Foreskin fibroblast (primary cell): ENCODE measurements at places on chromosomes 16 and 17.

DNA sequence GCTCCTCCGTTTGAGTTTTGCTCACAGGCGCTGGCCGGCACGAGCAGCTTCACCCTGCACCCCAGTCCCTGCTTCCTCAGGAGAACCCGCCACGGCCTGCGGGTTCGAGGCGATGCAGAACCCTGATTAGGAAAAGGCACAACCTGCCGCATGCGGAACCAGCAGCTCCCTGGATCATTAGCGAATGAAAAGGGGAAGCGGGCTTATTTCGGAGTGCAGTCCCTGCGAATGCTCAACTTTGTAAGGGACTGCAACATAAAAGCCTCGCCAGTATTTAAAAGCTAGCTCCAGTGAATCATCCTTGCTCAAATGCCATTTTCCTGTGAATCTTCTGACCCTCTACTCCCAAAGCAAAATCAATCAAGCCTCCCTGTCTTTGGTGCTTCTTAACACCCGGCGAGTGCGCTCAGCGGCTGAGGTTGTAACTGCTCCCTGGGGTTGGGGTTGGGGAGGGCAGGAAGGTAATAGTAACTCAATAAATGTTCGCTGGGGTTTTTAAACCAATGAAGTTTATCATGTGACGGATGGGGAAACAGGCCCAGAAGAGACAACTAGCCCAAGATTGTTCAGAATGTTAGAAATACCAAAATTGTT, 678 bp upstream of the AKAP10 start:
- no peak for DNase-seq

GRCh38 chr16:67801883-67802282, 4.5 kb downstream of the RANBP10 start:
- DNase-seq: no peak

DNA sequence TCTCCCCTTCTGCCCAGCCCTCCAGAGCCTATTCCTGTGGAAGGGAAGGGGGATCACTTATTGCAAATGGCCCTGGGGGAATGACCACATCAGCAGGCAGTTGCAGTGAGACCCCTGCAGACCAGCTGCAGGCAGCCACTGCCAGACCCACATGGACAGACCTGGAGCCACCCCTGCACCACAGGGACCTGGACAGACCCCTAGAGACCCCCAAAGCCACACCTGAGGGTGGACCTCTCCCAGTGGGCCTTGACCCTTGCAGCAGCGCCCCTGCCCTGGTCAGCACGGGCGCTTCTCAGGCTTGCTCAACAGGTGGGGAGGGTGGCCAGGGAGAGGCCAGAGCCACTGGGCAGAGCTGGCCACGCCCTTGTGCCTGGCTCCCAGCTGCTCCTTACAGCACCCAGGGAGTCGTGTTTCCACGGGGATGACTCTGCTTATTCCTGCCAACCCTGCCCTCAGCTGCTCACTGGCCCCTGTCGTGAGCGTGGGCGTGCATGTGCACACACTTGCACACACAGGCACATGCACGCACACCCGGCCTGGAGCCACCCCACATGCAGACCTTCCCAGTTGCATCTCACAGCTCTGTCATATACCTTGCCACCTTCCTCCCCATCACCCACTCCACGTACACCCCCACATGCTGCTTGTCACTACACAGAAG, 1.3 kb upstream of the SCN4A start:
- DNase-seq: peak; percentile 58

DNA sequence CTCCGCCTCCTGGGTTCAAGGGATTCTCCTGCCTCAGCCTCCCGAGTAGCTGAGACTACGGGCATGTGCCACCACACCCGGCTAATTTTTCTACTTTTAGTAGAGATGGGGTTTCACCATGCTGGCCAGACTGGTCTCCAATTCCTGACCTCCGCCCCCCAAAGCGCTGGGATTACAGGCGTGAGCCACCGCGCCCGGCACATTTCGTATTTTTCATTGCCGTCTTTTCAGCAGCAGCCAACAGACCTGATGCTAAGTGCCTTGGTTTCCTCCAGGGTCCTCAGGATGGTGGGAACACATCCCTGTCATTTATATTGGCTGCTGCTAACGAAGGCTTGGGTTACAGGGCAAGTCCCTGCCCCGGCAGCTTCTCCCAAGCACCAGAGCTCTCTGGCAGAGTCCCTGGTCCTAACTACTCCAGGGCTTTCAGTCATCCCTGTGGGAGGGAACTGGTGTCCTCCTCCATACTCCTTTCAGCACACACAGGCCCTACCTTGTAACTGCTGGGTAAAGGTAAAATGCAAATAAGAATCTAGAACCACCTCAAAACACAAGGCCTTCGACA, 1.5 kb upstream of the RNF157 start:
- no peak for DNase-seq

- peak; percentile 33 for DNase-seq
Observed at GRCh38 chr16:69542974-69543373, 22.8 kb upstream of the NFAT5 start.

DNA sequence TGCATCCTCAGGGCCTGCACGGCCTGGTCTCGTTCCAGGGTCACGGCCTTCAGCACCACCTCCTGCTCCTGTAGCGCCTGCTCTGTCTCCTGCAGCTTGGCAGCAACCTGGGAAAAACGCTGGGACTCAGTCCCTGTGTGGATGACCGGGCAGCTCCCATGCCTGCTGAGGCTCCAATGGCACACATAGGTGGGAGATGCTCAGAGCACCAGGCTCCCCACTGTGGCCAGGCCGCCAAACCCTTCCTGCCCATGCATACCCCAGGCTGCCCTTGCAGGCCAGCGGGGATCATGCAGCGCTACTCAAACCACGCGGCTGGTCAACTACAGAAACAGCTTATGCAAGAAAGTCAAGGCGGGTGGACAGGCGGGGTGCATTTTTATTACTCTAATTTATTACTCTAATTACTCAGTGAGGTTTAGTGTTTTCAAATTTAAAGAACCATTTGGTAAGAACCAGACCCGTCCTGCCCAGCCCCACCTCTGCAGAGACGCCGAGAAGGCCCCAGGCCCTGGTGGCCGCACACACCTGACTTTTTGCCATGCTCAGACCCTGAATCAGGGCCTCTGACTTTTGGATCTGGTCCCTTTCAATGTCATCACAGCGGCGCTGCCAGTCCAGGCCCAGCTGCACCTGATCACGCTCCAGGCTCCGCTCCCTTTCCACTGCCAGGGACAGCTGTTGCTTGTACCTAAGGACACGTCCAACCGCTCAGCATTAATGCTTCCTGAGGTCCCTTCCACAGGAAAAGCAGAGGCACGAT, 34.0 kb downstream of the CCDC57 start:
- DNase-seq: no peak

DNA sequence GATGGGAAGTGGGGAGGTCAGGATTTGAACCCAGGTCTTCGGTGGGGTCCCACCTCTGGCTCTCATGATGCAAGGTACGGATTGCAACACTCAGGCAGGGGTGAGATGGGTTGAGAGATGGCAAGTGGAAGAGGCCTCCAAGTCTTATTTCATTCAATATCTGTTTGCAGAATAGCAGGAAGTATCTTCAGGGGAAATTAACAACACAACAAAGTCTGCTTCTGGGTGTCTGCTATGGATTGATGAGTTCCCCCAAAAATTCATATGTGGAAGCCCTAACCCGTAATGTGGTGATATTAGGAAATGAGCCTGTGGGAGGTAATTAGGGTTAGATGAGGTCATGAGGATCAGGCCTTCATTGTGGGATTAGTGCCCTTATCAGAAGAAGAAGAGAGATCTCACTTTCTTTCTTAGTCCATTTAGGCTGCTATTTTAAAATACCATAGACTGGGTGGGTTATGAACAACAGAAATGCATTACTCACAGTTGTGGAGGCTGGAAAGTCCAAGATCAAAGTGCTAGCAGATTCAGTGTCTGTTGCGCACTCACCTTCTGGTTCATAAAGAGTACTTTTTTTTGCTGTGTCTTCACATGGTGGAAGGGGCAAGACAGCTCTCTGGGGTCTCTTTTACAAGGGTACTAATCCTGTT, 4.4 kb upstream of the CD300H start:
- DNase-seq: no peak

DNA sequence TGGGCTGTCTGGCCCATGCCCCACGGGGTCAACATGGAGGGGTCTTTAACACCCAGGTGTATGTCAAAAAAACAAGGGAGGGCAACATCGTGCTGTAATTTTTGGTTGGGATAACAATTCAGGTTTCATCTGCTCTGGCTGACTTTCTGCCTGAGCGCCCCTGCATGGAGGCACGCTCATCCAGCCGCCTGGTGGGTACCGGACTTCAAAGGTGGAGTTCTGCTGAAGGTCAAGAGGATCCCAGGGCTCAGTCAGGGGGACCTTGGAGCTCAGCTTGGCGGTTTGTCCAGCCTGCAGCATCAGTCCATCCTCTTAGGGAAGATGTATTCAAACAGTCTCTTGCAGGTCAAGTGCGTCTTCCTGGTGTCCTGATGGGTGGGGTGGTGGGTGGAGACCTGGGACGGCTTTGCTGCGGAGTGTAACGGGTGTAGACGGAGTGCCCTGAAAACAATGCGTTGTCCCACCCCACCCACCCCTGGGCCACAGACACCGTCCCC, 5.4 kb upstream of the SGF29 start:
- no peak for DNase-seq

DNA sequence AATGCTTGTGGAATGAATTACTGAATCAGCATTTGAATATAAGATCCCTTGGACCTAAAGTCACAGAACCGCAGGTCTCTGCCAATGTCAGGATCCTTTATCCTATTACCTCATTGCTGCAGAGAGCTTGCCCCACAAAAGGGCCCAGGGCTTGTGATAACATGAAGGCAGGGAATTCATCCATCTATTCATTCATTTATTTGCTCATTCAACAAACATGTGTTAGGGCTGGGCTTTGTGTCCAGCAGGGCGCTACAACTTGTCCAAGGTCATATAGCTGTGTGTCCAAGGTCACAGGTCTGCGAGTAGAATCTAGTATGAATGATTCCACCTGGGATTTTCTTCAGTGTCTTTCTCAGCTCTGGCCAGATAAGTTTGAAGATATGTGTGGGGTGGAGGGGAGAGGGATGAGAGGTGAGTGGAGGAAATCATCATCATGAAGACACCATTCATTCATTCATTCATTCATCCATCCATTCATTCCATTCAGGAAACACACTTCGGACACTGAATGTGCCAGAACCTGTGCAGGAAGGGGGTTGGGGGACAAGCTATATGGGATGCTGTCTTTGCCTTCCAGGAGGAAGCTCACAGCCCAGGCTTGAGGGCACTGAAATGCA, 1.3 kb upstream of the UNC45B start:
- DNase-seq: no peak

DNA sequence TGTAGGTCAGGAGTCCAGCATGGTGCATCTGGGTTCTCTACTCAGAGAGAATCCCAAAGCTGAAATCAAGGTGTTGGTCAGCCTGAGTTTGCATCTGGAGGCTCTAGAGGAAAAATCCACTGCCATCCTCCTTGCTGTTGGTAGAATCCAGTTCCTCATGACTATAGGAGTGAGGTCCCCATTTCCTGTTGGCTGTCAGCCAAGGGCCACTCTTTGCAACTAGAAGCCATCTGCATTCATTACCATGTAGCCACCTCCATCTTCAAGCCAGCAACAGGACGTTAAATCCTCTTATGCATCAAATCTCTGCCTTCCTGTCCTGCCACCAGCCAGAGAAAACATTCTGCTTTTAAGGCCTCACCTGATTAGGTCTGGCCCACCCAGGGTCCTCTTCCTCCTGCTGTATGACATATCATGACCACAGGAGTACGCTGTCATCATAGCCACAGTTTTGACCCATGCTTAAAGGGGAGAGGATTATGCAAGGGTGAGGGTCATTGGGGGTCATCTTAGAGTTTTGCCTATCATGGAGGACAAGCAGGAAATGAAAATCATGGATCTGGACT, 40.5 kb downstream of the DNAH9 start:
- no peak for DNase-seq
